ENCODE measurements at places on chromosomes 16 and 17.
A peak's percentile ranks its signal among the peaks of the same experiment; 100 is the strongest.

DNA sequence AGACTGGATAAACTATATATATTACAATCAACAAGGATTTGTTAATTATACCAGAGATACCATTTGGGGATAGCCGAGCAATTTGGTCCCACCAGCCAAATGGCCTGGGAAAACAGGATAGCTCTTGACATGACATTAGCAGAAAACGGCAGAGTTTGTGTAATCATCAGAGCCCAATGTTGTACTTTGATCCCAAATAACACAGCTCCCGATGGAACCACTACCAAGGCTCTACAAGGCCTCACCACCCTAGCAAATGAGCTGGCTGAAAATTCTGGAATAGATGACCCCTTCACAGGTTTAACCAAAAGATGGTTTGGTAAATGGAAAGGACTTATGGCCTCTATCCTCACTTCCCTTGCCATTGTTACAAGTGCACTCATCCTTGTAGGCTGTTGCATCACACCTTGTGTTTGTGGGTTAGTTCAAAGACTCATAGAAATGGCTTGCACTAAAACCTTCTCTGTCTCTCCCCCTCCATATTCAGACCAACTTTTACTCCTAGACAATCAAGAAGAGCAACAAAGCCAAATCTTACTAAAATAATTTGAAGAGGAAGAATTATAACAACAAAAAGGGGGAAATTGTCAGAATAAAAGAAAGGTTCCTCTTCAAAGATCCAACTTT lies 9.5 kb downstream of the TXNL4B start:
- DNase-seq, result no peak

DNA sequence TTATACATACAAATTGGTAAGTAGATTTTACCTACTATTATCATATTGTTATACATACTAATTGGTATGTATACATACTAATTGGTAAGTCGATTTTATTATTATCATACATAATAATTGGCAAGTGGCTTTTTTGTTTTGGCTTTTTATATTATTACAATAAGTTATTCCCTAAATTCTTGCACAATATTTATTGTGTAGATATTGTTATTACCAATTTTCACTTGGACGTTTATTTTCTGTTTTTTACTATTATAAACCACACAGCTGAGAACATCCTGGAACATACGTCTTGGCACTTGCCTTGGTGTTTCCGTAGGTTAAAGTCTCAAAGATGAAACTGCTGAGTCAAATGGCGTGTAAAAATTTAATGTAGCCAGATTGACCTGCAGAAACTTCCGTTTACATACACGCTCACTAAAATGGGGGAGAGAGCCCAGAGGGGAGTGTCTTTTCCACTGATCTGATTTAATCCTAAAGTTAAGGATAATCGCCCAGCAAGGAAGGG lies 18.9 kb downstream of the GNGT2 start:
- no peak for DNase-seq

- DNase-seq, result no peak
These were observed 75.8 kb upstream of the CBX4 start for GRCh38 chr17:79914813-79915740.

GRCh38 chr17:78144147-78144719 lies 2.0 kb upstream of the C17orf99 start:
- DNase-seq, result peak; percentile 83

- DNase-seq, result peak; percentile 80
These were observed 681.4 kb downstream of the CDH11 start for GRCh38 chr16:64440421-64440831.

- DNase-seq, result no peak
These were observed 12.8 kb downstream of the CPD start for GRCh38 chr17:30391534-30391933.

- DNase-seq, result no peak
These were observed 252.2 kb upstream of the TOX3 start for GRCh38 chr16:52799149-52799548.

DNA sequence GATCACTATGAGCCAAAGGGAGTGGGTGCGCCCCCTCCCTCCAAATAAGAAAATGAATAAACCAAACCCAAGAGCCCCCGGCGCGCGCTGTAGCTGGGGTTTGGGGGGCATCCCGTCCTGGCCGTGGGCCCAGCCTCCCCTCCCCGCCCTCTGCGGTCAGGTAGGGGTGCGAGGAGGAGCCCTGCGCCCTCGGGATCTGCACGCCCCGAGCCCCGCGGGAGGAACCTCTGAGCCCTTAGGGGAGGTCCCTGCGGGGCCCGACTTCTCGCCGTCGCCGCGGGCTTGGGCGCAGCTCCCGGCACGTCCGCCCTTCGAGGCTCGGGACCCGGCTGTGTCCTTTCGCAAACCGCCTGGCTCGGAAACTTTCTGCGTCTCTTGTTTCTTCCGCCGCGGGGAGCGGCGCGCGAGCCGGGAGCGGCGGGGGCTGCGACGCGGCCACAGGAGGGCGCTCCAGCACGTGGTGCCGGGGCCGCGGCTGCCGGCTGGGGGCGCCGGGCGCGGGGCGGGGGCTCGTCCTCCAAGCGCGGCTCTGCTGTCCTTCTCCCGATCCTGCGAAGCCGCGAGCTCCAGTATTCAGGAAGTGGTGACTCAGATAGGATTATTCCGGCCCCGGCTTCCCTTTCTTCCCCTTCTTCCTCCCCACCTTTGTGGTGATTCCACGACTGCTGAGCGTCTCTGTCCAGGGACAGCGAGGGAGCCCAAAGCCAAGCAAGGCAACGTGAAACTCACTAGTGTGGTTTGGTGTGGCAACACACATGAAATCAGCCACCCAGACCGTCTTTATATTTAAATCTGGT lies 1.6 kb downstream of the PITPNC1 start:
- peak; percentile 66 for DNase-seq

- no peak for DNase-seq
These were observed 35.5 kb downstream of the PIMREG start for GRCh38 chr17:6479622-6480302.

- DNase-seq, result no peak
These were observed 44.8 kb downstream of the PARN start for GRCh38 chr16:14585287-14585686.

GRCh38 chr16:64292161-64292560 lies 829.7 kb downstream of the CDH11 start:
- DNase-seq, result no peak

GRCh38 chr16:26396511-26397235 lies 670.1 kb upstream of the C16orf82 start:
- no peak for DNase-seq

DNA sequence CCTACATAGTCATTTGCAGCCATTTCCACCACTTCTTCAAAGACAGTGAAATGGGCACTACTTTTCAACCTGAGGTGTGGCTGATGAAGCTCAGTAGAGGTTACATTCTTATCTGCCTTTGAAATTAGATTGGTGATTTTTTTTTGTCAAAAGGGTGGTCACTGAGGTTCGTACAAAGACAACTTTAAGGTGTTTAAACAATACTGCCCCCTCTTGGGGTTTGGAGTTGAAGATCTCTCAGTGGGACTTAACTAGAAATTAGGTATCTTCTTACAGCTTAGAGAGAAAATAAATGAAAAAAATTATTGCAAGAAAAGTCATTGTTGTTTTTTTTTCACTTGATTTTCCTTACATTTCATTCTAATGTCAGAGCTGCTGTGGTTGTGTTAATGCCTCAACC lies 713.2 kb downstream of the CDH11 start:
- DNase-seq, result no peak

DNA sequence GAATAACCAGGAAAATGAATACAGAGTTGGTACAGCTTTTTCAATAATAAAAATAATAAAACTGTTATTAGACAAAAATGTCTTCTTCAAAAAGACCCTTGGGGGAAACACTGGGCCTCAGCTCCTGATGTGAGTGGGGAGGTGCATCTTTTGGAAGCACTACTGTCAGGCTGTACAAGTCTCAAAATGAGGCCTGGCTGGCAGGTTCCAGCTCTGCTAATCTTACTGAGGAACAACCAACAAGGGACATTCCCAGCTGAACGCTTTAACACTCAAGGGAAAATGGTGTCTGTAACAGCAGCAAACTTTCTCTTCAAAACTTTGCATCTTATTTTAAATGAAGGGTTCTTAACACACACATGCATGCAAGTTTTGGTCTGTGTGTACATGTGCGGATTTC lies 19.7 kb downstream of the TEX2 start:
- no peak for DNase-seq

GRCh38 chr17:56018211-56018610 lies 135.1 kb upstream of the ANKFN1 start:
- no peak for DNase-seq

GRCh38 chr16:4003576-4003975 lies 112.7 kb downstream of the ADCY9 start:
- no peak for DNase-seq

DNA sequence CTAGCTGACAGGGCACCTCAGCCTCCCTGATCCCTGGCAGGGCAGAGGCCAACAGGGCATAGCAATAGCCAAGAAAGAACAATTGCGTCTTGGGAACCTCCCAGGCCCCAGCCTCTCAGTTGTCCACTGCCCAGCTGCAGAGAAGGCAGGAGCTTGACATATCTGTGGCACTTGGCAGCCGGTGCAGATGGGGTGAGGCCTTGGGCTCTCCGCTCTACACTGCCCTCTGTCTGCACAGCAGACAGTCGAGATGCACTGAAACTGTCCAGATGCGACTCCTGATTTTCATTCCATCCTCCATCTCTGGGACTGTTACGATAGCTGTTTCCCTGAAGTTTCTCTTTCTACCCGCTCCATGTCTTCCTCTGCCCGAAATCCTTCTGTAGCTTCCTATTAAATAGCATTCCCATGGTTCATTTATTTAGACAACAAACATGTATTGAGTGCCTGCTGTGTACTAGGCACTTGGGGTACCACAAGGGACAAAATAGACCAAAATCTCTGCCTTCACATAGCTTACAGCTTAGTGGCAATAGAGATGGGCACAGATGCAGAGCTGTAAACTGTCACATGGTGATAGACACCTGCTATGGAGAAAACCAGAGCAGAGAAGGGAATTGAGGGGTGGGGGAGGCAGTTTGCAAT lies 3.3 kb downstream of the POLR3E start:
- no peak for DNase-seq

DNA sequence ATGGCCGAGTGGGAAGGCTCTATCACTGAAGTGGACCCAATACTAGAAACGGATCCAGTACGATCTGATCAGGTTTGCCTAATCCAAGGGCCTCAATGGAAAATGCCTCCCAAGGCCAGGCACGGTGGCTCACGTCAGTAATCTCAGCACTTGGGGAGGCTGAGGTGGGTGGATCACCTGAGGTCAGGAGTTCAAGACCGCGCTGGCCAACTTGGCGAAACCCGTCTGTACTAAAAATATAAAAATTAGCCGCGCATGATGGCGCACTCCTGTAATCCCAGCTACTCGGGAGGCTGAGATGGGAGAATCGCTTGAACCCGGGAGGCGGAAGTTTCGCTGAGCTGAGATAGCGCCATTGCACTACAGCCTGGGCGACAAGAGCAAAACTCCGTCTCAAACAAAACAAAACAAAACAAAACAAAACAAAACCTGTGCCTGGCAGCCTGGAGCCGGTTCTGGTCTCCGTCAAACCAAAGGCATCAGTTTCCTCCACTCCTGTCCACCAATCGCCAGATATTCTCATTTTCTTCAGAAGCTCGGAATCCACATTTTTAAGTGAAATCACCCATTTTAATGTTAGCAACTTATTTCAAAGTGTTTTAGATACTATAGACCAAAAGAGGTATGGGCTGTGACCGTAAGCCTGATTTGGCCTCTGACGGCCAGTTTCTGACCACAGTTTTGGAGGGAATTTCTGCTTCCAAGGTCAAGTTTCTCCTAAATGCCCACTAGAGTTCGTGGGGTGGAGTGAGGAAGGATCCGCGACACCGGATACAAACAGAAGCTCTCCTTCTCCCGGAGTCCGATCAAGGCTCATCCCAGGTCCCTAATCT lies 664 bp downstream of the NQO1 start:
- no peak for DNase-seq

DNA sequence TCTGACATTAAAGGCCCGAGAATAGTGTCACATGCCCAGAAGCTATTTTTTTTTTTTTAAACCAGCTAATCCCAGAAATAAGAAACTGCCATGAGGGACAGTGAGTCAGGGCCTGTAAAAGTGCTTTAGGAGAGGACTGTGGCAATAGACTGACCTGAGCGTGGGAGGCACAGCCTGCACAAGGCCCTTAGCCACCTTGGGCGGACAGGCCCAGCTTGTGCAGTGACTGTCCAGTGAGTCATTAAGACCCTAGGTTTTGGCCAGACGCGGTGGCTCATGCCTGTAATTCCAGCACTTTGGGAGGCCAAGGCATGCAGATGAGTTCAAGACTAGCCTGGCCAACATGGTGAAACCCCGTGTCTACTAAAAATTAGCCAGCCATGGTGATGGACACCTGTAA lies 343.0 kb upstream of the ZFHX3 start:
- DNase-seq, result no peak

DNA sequence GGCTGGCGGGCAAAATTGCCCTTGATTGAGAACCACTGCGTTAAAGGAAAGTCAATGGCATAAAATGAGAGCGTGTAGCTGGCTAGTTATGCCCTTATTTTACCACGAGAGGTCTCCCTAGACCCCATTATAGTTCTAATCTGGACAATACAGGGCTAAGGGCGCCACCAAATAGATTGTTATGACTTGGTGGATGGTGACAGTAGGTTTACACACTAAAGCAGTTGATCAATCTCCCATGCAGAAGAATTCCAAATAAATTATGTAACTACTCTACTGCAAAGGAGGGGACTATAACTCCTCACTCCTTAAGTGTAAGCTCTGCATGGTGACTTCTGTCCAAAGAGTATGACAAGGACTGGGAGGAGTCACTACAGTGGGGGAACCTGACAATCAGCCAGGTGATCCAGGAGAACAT lies 20.4 kb upstream of the YPEL2 start:
- peak; percentile 12 for DNase-seq

GRCh38 chr16:14168146-14168545 lies 97.0 kb downstream of the MRTFB start:
- peak; percentile 48 for DNase-seq

- DNase-seq, result no peak
These were observed 48.3 kb downstream of the PITPNM3 start for GRCh38 chr17:6508016-6508415.

DNA sequence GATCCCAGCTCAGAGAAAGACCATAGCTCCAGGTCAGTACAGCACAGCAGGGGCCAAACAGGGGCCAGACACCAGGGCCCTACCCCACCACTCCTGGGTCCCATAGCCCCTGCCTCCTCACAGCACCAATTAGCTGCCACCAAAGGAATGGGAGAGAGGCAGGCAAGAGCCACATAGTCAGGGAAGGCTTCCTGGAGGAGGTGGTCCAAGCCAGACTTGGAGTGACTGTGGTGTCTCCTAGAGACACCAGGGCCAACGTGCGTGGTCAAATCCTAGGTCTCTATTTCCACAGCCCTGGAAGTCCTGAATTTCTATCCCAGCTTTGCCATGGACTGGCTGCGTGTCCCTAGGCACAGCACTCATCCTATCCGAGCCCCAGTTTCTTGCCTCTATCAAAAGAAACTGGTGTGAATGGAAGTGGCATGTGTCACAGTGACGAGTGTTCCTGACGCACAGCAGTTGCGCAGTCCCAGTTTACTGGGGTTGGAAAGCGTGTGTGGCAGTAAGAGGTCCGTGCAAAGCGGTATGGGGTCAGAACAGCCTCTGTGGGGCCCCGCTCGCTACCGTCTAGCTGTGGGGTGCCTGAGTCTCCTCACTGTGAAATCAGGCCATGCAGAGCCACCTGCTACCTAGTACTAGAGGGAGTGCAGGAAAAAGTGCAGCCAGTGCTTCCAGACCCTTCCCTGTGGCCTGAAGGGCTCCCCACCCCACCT lies 23.5 kb downstream of the KCNJ12 start:
- no peak for DNase-seq

- DNase-seq, result no peak
These were observed 18.9 kb upstream of the KCNH6 start for GRCh38 chr17:63504261-63504660.

Measured in NCI-H226 (cell line).